IMR-90 (cell line): ENCODE measurements at places on chromosomes 1 and 21. TPM values are rescaled to one million over a fixed set of nuclear protein-coding genes. Genes with fewer than 3 reads are reported as not detected.

Gene KRTAP12-2
- not detected in 2 replicates for total RNA-seq

Gene OR11L1
- not detected in 2 replicates for total RNA-seq

Gene GJA9
- total RNA-seq = not detected in 2 replicates

Gene SYCP1
- total RNA-seq = not detected in 2 replicates

Gene INSRR
- total RNA-seq = not detected in 2 replicates

Gene FAM110D
- total RNA-seq = not detected in 2 replicates

Gene TRIM67
- not detected in 2 replicates for total RNA-seq

Gene PLPPR5
- total RNA-seq = under 0.01 TPM in 2 replicates

Gene NHLH1
- not detected in 2 replicates for total RNA-seq

Gene RPTN
- total RNA-seq = not detected in 2 replicates

Gene LRRC3
- under 0.01 TPM in 2 replicates for total RNA-seq

Gene AKR7A3
- total RNA-seq = under 0.01 and 0.18 TPM in 2 replicates

Gene PMF1
- 54.8 and 62.5 TPM in 2 replicates for total RNA-seq

Gene MMEL1
- under 0.01 TPM in 2 replicates for total RNA-seq

Gene TDRD10
- not detected in 2 replicates for total RNA-seq

Gene PTPN22
- 0.18 and 0.28 TPM in 2 replicates for total RNA-seq

Gene GSTM1
- not detected in 2 replicates for total RNA-seq
